ENCODE measurements at places on chromosomes 3 and 15.
A peak's percentile ranks its signal among the peaks of the same experiment; 100 is the strongest.

GRCh38 chr3:61357902-61358301 lies 106.7 kb upstream of the FHIT start:
- DNase-seq, result no peak

DNA sequence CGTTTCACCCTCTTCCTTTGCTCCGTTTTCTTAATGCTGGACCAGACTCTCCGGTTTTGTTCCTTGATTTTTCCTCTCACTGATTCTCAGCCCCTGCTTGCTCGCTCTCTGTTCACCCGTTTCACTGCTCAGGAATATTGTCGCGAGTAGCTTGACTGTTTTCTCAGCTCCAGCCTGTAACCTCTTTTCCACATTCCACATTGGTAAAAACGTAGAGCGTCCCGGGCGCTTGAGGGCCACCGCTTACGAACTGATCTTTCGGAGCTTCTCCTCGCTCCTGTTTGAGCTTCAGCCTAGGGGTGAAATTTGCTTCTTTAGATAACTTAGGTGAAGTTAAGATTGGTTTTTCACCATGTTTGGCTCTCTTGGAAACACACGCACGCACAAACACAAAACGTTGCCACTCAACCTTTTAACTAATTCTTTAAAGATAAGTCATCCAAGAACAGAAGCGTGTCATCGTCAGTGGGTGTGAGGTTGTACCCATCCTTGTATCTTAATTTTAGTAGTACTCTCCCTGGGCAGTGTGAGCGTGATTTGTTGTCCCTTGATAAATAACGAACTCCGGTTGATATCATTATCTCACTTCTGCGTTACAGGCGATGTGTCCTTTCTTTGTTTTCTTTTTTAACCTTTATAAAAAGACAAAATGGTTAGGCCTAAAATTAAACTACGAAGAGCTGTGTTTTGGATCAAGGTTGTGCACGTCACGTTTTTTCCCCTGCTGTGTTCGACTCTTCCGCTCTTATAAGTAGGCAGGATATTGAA lies 1.0 kb downstream of the PAK2 start:
- no peak for DNase-seq

GRCh38 chr3:30302027-30302426 lies 304.4 kb upstream of the TGFBR2 start:
- no peak for DNase-seq

DNA sequence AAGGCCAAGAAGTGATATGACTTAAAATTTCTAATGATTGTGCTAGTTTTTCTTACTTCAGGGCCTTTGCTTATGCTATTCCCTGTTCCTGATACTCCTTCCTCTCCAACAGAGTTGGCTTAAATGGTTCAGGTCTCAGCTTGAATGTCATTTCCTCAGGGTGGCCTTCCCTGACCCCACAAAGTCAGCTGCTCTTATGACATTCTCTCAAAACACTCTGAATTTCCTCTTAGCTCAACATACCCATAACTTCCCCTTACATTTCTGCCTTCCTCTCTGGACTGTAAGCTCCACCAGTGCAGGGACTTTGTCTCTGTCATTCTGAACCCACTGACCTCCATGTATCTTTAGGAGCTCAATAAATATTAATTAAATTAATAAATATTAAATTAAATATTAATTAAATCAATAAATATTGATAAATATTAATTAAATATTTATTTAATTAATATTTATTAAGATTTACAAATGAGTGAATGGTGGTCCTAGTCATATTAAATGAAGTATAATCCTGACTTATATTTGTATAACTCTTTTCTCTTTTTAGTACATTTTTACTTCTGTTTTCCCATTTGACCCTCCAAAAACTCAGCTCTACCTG lies 17.9 kb upstream of the TMCC1 start:
- DNase-seq, result no peak

DNA sequence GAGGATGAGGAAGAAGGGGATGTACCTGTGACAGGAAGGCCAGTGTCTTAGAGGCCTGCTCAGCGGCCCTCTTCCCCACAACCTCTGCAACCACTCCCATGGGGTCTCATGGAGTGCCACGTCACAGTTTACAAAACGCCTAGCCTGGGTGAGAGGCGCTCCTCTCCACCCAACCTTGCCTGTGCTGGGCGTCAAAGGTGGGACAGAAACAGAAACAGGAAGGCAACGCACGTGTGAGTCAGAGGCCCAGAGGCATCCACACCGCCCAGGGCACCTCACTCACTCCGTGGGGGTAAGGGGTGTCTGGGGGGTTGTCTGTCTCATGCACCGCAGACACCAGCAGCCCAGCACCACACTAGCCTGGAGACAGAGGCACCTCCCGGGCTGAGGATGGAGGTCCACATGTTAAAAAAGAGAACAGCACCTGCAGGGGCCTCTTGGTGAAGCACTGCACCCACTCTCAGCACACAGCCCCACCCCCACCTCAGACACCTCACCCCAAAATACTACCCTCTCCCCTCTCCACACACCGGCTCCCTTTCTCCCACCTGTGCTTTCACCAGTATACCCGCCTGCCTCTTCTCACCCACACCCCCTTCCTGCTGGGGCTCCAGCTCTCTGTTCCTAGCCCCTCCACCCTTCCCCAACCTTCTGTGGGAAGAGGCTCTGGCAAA lies 4.7 kb upstream of the CALML4 start:
- no peak for DNase-seq

- no peak for DNase-seq
Measured at GRCh38 chr3:167151636-167152035, 228.5 kb downstream of the ZBBX start.

DNA sequence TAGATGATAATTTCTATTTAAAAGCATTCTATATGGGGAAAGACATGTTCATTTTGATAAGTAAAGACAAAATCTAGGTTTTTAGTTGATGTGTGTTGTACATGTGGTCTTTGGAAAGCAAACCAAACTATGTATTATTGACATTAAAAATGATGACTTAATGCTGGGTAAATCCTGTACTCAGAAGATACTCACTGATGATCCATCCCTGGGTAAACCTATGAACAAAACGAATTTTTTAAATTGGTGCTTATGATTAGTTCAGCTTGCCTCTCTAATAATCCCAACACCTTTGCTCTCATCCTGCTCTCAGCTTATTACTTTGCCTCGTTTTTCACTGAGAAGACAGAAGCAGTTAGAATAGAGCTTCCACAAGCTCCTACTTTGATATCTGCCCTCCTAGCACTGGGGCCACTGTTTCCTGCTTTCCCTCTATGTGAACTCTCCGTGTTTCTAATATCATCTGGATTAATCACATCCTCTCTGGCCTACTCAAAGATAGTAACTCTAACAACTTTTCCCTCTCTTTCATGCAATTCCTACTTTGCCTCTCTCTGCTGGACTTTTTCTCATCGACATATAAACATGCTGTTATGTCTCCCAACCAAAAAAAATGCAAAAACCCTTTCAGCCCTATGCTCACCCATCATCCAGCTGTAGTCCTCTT lies 29.3 kb downstream of the RARRES1 start:
- DNase-seq, result no peak

GRCh38 chr15:72685301-72685924 lies 569 bp downstream of the HIGD2B start:
- DNase-seq, result no peak

GRCh38 chr3:139110072-139110830 lies 65.6 kb upstream of the PRR23C start:
- peak; percentile 4 for DNase-seq

GRCh38 chr3:100912976-100913545 lies 80.2 kb downstream of the ABI3BP start:
- no peak for DNase-seq

DNA sequence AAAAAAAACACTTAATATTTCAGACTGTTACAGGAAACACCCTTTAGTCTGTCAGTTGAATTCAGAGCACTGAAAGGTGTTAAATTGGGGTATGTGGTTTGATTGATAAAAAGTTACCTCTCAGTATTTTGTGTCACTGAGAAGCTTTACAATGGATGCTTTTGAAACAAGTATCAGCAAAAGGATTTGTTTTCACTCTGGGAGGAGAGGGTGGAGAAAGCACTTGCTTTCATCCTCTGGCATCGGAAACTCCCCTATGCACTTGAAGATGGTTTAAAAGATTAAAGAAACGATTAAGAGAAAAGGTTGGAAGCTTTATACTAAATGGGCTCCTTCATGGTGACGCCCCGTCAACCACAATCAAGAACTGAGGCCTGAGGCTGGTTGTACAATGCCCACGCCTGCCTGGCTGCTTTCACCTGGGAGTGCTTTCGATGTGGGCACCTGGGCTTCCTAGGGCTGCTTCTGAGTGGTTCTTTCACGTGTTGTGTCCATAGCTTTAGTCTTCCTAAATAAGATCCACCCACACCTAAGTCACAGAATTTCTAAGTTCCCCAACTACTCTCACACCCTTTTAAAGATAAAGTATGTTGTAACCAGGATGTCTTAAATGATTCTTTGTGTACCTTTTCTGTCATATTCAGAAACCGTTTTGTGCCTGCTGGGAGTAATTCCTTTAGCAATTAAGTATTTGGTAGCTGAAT lies 17.9 kb downstream of the TMEM43 start:
- no peak for DNase-seq

DNA sequence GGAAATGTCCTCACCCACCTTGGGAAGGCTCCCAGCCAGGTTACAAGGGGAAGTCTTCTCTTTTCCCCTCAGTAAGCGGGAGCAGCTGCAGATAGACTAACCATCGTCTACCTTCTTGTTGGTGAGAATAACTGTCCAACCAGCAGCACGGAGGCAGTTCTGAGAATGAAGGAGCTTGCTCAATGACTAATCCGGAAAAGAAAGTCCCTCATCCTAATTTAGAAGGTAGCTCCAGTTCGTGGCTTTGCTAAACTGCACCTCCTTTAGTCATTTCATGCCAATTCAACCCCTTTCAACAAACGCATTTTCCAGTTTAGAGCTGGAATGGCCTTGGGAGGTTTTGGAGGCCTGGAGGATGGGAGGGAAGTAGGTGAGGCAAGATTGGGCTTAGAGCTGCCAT lies 527.4 kb upstream of the PROK2 start:
- no peak for DNase-seq

- DNase-seq, result peak; percentile 18
Measured at GRCh38 chr15:59247364-59247763, 40.7 kb downstream of the LDHAL6B start.

GRCh38 chr3:165983284-165983683 lies 146.1 kb upstream of the BCHE start:
- DNase-seq, result no peak

GRCh38 chr15:40357246-40357645 lies 773 bp upstream of the DISP2 start:
- no peak for DNase-seq

- DNase-seq, result no peak
Measured at GRCh38 chr3:182533394-182533793, 259.9 kb upstream of the ATP11B start.

GRCh38 chr3:183592821-183593220 lies 37.3 kb upstream of the KLHL6 start:
- no peak for DNase-seq

- no peak for DNase-seq
Measured at GRCh38 chr3:105610473-105610872, 243.8 kb downstream of the ALCAM start.

GRCh38 chr3:125067225-125067624 lies 11.4 kb upstream of the HEG1 start:
- DNase-seq, result no peak

- DNase-seq, result no peak
Measured at GRCh38 chr3:132071043-132071442, 36.2 kb upstream of the CPNE4 start.

DNA sequence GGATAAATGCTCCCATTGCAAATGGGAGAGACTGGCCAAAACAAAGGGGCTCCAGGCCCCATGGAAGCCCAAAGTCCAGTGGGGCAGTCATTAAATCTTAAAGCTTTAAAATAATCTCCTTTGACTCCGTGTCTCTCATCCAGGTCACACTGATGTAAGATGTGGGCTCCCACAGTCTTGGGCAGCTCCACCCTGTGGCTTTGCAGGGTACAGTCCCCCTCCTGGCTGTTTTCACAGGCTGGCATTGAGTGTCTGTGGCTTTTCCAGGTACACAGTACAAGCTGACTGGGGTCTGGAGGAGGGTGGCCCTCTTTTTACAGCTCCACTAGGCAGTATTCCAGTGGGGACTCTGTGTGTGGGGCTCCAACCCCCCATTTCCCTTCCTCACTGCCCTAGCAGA lies 45.9 kb downstream of the NIPA2 start:
- DNase-seq, result no peak

- peak; percentile 2 for DNase-seq
Measured at GRCh38 chr15:100786901-100787566, 92.6 kb upstream of the ALDH1A3 start.

GRCh38 chr3:4928277-4928789 lies 50.9 kb upstream of the BHLHE40 start:
- DNase-seq, result no peak

GRCh38 chr3:126013751-126014156 lies 44.8 kb downstream of the ROPN1B start:
- no peak for DNase-seq

DNA sequence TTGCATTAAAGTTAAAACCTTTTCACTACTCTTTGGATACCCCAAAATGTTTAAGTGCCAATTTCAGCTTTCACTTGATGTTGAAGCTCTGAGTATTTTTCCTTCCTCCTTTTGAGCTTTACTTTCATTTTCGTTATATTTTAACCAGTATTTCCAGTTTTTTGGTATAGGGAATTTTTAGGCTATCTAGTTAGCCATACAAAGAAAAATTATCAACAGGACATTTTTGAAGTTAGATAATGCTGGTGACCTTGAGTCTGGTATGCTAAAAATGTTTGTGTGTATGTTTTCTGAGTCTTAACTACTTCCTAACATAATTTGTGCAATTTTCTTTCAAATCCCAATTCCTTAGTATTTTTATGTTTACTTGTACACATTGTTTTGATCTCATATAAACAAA lies 284.8 kb downstream of the OTOL1 start:
- DNase-seq, result no peak

GRCh38 chr3:194869482-194870169 lies 183.9 kb downstream of the FAM43A start:
- DNase-seq, result no peak

DNA sequence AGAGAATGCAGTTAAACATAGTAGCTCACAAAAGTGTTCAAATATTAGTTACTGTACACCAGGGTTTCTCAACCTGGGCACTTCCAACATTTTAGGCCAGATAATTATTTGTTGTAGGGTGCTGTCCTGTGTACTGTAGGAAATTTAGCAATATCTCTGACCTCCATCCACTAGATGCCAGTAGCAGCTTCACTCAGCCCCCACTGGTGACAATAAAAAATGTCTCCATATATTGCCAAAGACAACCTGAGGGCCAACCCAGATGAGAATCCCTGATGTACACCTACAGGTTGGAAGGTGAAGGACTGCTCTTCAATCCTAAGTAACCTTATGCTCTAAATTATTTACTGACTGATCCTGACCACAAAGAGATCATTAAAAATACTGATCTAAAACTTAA lies 32.5 kb downstream of the DCUN1D1 start:
- DNase-seq, result no peak

GRCh38 chr3:16512435-16513140 lies 911 bp downstream of the RFTN1 start:
- no peak for DNase-seq

- DNase-seq, result peak; percentile 34
Measured at GRCh38 chr3:39378088-39378487, 5.1 kb upstream of the SLC25A38 start.

Data from progenitor cell of endocrine pancreas (in vitro differentiated cells).